ENCODE measurements at places on chromosomes 6 and 20.

DNA sequence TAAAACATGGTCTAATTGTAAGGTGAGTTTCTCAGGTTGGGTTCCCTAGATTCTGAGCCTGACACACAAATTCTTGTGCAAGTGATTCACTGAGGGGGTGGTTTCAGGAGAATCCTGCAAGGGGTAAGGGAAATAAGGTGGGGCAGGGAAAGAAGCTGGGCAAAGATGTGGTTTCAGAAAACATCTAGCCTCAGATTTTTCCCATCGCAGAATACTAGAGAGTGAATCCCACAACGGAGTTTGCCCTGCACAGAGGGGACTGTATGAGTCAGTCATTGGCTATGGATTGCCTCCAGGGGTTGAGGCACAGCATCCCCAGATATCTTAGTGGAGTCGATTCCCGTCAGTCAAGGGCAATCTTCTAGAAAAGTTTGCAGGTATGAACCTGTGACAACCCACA lies 65.2 kb downstream of the PRL start:
- DNase-seq: no peak

DNA sequence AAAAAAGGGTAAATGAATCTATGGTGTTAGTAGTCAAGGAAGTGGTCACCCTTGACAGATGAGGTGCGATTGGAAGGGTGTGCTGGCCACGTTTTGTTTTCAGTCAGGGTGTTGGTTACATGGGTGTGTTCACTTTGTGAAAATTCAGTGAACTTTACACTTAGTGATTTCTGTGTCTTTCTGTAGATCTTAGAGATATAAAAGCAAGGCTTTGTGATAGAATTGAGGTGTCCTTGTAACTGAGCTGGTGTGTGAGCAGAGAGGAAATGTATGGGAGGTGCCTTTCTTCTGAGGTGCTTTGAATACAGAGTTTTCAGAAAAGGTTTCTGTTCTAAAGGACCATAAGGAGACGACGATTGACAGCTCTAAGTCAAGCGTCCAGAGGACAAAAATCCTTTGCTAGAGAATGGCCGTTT lies 90.5 kb downstream of the SAMD3 start:
- DNase-seq: no peak

DNA sequence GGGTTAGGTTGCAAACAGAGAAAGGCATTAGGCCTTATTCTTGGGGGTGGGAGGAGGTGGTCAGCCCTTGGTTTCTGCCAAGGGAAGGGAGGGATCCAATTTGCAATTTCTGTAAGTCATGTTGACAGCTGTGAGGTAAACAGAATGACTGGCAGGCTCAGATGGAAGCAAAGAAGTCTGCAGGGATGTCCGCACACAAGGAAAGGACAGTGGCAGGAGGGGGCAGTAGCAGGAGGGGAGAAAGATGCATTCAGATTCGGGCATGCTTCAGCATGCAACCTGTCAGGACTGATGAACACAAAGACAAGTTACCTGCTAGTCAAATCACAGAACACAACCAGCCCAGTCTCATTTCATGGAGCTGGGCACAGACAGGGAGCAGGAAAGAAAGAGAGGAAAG lies 217.9 kb upstream of the FOXA2 start:
- DNase-seq: no peak

DNA sequence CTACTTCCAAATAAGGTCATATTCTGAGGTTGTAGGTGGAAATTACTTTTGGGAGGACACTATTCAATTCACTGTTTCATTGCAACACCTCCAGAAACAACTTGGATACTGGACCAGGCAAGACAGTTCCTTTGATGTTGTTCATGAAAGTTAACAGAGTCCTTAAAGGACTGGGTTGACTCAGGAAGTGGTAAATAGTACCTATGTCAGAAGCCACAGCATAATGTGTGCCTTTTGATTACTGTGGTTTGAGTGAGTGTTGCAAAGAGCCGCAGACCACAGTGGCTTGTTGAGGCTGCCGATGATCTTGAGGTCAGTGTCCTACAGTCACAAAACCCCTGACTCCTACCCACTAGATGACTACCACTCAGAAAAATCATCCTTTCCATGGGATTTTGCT lies 10.9 kb downstream of the IL20RA start:
- DNase-seq: peak; percentile 2

- DNase-seq: no peak
Measured at GRCh38 chr6:7624796-7625710, 35.1 kb downstream of the SNRNP48 start.

DNA sequence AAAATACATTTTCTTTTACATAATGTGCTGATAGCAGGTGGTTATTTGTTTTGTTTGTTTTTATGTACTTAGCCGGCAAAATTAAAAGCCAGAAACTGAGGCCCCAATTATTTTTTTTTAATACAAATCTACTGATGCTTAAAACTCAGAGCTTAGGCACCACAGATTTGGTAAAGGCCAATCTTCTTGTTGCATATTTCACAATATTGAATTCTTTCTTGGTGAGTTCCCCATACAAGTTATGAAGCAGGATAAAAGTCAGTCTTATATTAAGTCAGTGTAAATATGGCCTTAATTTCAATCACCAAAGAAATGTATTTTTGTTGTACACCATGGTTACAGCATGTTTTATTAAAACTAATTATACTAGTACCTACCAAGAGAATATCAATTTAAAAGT lies 16.3 kb upstream of the ZDHHC14 start:
- DNase-seq: no peak

- no peak for DNase-seq
Measured at GRCh38 chr6:134729561-134729960, 220.3 kb downstream of the ALDH8A1 start.

- no peak for DNase-seq
Measured at GRCh38 chr6:133394630-133395029, 153.5 kb downstream of the EYA4 start.

GRCh38 chr6:26607434-26608230 lies 10.9 kb downstream of the ABT1 start:
- DNase-seq: peak; percentile 74

DNA sequence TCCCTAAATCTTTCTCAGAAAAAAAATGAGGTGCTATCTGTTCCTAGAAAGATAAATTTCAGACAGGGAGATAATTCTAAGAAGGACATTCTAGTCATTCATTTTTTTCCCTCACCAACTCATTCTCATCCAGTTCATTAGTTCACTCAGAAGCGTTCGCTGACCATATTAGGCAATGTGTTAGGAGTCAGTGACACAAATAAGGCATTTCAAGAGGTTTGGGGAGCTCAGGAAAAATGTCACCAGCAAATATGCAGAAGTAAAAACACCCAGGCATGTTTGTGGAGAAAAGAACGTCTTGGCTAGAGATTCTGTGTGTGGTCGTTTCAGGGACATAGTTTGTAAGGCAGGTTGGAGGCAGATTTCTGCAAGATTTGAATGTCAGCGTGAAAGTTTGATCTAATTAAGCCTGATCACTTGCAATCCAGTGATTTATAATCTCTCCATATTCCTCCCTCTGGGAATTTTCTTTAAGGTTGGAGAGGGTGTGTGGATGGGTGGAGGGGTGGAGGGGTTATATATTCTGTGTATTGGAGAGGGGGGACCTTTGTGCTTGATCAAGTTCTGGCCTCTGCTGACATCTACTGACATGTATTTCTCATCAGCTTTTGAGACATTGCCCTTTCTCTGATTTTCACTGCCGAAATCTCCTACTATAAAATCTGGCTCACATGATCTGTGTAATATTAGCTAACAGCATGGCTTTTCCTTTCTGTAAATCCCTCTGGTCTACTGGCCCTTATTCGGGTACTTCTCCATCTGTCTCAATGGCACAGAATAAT lies 3.6 kb downstream of the MYCT1 start:
- no peak for DNase-seq

DNA sequence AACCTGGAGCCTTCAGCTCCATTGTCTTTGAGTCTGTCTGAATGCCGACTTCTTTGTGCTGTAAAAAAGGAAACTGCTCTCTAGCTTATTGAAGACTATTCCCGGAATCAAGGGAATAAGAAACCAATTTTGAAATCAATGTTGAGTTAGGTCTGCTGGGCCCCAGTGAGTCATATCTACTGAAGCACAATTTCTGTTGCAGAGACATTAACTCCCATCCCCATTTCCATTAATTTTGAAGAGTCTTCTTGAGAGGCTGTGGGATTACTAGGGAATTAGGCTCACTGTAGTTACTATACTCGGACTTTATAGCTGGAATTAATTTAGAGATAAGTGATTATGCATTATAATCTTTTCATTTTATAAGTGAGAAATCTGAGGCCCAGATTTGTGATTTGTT lies 116.7 kb downstream of the SLC35F1 start:
- no peak for DNase-seq
